ENCODE measurements at places on chromosomes 5 and 9.

- DNase-seq = no peak
These were observed 27.1 kb downstream of the CCDC125 start for GRCh38 chr5:69305512-69305911.

- DNase-seq = no peak
These were observed 395.8 kb upstream of the ADAMTSL1 start for GRCh38 chr9:18077941-18078678.

- no peak for DNase-seq
These were observed 96.7 kb downstream of the SNCAIP start for GRCh38 chr5:122408592-122409224.

DNA sequence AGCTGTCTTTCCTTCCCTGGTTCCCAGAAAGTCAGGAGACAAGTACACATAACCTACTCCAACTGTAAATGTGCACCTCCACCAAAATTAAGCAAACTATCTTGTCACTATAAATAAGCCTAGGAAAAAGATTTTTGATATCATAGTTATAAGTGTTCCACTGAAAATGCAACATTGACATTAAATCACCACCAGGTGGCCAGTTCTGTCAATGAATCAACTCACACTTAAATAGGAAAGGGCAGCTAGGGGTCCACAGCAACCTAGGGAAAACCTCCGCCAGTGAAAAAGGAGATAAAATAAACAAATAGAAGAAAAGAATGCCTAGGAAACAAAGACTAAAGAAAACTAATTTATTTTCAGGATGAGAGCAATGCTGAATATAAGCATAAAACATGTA is 243.0 kb upstream of the PTPRD start:
- DNase-seq = no peak

DNA sequence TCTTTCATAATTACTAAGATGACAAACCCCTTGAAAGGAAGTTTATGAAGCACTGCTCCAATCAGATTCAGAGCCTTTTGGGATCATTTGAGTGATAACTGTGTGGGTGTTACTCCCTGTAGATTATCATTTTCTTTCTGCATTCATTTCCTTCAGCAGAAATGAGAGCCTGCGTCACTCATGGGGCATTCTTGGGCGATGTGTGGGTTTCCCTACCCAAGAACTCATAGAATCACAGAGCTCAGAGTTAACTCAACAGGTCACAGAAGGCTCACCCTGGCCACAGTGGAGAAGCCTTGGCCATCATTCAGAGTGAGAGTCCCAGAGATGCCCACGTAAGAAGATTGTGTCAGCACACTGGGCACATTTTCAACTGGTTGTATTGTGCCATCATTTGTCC is 401.9 kb downstream of the TLE4 start:
- no peak for DNase-seq

DNA sequence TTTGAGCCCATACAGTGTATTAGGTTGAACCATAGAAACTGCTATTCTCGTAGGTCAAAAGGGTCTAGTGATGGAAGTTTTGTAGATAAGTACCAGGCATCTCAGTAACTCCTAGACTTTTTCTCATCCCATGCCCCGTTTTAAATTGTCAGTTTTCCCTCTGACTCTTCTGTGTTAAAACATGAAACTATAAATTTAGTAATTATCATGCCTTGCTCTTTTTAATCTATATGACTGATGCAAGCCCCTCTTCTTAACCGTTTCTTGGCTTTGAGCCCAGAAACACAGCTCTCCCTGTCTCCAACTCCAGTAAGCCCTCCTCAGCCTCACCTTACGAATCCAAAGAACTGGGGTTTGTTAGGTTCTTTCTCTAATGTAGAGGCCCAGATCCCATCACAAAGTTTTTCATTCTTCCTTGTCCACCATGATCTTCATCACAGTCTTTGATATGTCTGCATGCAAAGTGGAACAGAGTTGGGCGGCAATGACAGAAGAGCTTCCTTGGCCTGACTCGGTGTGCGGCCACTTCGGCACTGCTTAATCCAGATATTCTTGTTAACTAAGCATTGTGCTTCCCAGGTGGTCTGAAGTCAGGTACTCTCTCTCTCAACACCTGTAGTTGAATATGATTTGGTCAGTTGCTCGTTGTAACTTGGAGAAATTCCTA is 21.1 kb downstream of the RGMB start:
- DNase-seq = no peak

DNA sequence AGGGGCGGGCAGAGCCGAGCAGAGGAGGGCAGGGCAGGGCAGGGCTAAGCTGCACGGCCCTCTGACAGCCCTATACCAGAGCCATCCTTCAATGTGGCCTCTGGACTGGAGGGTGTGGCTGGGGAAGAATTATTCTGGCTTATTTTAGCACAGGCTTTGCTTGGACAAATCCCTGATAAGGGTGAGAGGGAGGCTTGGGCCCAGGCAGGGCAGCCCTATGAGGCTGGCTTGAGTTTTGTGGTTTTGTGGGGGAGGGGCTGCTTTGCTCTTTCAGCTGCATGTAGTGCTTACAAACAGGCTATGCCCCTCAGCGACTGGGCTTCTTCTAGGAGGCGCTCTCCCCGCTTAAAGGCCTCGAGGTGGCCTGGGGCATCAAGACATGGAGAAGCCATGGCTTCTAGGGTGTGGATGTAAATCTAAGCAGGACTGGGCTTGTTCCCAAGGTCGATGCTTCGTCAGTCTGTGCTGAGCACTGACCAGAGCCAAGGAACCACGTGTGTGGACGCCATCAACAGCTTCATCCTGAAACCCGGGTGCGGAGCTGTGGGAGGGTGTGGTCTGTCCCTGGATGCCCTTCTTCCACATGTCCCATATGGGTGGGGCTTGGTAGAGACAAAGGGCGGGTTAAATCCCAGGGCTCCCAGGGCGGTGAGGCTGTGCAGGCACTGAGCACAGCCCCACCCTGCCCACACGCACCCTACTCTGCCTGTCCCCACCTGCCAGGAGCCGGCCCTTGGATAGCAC is 45.7 kb upstream of the IPPK start:
- DNase-seq = no peak

DNA sequence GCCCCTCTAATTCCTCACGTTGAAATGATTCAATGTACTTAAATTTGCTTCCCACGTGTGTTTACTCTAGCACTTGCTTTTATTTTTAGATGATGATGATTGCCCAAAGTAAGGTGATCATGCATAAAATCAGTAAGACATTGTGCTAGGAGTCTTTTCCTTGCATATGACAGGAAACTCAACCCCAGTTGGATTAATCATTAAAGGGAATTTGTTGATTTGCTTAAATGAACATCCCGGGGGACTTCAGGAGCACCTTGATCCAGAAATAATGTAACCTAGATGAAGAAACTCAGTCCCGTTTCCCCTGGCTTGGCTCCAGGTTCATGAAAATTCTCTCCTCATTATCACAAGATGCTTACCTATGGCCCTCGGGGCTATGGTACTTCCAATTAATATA is 106.1 kb upstream of the STC2 start:
- DNase-seq = no peak

DNA sequence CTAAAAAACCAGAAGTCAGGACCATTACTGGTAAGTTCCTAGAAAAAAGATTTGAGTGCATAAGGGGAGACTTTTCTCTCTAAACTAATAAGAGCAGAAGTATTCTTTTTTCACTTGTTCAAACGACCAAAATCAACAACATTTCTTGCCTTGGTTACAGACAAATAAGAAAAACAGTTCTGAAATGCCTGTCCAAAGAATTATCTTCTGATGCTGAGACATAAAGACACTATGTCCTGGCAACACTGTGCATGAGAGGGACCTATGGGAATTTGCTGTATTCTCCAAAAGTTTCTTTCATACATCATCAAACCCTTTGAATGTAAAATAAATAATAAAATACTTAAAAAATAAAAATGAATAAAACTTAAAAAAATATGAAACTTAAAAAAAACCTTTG is 50.4 kb downstream of the ZNF474 start:
- no peak for DNase-seq

DNA sequence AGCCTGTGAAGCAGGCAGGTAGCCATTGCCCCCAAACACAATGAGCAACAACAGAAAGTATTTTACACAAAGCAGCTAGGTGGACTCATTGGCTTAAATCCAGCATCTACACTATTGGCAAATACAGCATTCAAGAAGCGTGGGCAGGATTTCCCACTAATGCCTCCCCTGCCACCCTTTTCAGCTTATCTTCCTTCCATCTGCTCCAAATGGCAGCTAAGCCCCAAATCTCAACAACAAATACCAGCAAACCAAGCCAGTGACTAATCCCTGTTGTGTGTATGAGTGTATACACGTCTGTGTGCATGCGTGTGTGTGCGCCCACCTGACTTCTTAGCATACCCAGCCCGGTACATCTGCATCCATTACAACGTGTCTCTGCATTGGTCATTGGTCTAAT is 151.2 kb upstream of the WWC1 start:
- no peak for DNase-seq

DNA sequence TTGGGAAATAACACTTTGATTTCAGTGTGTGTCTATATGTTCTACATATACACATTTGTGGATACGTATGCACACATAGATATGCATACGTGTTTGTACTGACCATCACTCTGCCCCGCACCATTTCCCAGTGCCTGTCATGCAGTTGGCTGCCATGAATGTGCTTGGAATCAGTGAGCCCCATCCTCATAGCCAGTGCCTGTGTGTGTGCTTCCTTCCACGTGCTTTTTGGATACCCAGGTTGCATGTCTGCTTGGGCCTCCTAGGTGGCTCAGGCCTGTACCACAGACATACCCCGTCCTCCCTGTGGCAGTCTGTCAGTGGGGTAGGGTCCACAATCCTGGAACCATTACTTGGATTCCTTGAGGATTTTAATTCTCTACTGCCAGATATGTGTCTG is 243.6 kb downstream of the FANCC start:
- DNase-seq = no peak

DNA sequence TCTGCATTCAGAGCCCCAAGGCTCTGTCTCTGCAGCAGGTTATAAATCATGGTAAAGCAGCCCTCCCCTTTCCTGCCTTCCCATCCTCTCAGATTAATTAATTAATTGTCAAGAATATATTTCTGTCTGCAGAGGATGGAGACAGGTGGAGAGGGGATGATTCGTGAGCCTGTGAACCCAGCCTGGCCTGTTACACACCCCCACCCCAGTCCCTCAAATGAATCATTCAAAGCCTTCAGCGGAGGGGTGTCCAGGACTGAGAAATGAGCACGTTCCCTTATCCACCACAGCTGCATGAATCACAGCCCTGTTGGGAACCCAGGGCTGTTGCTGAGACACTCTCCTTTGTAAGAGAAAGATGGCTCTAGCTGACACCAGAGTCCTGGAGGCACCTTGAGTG is 56.0 kb downstream of the NIPAL4 start:
- DNase-seq = no peak

DNA sequence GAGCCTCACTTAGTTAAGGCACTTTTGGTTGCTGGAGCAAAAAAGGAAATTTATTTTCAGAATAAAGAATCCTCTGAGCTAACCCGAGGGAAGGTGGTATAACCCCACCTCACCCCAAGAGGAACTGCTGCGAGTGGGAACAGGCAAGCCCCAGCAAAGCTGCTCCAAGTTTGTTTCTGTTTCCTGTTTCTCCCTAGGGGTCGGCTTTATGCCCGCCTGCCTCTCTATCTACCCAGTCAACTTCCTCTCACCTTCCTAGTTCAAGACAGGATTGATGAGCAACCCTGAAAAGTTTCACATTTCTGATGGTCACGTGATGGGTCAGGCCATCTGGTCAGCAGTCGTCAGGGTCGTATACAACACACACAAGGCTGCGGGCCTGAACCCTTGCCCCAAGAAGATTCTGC is 31.1 kb downstream of the TRIO start:
- no peak for DNase-seq

DNA sequence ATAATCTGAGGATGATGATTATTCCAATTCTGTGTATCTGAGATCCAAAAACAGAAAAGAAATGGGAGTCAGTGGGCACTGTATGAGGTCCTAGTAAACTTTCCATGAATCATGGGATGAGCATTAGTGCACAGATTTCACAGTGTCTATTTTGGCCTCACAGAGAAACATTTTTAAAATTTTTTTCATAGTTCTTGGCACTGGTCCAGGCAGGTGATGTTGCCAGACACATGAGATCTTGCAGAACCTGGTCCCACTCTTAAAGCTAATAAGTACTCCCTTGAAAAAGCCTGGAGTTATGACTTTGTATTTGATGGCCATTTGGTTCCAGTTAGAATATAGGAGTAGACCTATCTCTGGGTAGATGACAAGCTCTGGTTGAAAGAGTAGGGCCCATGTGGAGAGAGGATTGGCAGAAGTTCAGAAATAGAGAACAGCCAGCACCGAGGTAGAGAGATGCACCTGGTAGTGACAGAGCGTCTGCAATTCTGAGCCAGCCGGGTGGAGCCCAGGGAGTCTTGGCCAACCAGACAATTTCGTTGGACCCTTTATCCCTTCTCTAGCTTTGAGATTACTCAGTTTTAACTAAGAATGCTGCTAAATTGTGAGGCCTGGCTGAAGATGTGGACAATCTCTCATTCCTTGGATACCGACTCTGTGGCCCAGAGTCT is 6.3 kb upstream of the TNFSF15 start:
- DNase-seq = no peak

DNA sequence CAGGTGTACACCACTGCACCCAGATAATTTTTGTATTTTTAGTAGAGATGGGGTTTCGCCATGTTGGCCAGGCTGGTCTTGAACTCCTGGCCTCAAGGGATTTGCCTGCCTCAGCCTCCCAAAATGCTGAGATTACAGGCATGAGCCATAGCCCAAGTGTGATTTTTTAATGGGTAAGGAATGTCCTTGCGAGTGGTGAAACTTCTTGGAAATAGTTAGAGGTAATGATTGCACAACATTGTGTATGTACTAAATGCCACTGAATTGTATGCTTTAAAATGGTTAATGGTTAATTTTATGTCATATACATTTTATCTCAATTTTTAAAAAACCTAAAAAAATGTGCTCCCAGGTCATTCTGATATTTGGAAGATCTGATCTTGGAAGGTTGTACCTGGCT is 59.9 kb upstream of the IL6ST start:
- no peak for DNase-seq

DNA sequence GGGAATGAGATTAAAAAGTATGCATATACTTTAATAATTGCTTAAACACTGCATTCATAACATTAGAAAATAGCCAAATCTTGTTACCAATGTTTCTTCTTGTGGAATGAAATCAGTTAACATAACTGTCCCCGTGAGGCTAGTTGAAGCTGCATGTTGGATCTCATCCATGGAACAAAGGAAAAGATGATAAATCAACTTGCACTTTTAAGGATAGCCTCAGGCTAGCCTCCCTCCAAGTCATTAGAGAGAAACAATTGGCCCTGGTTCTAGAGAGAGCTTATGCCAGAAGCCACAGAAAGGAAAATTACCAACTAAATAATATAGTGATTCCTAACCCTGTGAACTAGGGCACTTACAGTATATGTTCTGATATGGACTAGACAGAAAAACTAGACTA is 66.9 kb downstream of the GRIN3A start:
- DNase-seq = no peak

DNA sequence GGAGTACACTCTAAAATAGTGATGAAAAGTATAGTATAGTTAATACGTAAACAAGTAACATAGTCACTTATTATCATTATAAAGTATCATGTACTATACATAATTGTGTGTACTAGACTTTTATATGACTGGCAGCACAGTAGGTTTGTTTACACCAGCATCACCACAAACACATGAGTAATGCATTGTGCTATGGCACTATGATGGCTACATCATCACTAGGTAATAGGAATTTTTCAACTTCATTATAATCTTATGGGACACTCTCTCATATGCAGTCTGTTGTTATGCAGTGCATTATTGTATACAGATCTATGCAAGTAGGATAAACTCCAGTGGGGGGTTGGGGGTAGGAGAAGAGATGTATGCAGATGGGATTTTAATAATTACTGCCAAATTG is 52.7 kb upstream of the ELL2 start:
- DNase-seq = no peak

GRCh38 chr5:168291342-168291963 is at the start of gene WWC1:
WWC1 (plus strand) TSS chr5:168291645; CDS start chr5:168292153, 508 bp downstream.
- DNase-seq = peak; percentile 2

- no peak for DNase-seq
These were observed 54.7 kb downstream of the ANXA2R start for GRCh38 chr5:42985129-42986037.

Measured in activated CD8-positive, alpha-beta memory T cell treated with anti-CD3 and anti-CD28 coated beads for 4 hours (primary cell).